Head of caudate nucleus (tissue), 42 donors: ENCODE measurements at places on chromosomes 4 and X.

DNA sequence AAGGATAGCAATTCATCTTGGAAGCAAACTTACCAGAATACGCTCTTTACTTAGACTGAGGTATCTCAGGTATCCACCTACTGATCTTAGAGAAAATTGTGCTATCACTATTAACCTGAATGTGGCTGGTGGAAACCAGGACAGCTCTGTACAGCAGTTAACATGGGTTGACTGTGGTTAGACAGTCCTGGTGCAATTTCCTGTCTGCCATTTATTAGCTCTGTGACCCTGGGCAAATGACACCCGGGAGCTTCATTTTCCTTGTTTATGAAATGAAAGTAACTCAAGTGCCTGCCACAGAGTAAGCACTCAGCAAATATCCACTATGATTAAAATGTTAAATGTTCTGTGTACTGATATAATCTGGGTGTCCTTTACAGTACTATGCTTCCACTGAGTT lies 60.0 kb downstream of the SMC1A start:
- DNase-seq: no peak

DNA sequence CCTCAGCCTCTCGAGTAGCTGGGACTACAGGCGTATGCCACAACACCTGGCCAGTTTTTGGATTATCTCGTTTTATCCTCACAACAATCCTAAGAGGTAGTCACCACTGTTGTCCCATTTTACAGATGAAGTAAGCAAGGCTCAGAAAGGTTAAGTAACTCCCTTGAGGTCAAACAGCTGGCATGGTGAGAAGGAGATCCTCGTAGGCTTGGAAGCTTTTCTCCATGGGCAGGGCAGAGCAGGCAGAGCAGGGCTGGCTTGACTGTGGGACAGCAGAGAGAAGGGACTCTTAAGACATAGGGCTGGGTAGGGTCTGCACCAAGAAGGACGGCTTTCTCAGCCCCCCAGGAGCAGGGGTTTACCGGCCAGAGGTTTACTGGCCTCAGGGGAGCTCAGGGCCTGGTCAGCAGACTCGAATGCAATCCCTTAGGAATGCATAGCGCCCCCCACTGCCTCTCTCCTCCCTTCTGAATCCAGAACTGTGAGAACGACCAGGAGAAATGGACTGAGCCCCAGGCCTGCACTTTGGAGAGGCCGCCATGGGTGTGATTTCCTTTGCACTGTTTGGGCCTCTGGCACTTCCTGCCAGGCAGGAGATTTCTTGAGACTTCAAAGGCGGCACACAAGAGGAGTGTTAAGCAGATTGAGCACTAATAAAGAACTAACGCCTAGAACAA lies 14.0 kb upstream of the CDKN2AIP start:
- no peak for DNase-seq

DNA sequence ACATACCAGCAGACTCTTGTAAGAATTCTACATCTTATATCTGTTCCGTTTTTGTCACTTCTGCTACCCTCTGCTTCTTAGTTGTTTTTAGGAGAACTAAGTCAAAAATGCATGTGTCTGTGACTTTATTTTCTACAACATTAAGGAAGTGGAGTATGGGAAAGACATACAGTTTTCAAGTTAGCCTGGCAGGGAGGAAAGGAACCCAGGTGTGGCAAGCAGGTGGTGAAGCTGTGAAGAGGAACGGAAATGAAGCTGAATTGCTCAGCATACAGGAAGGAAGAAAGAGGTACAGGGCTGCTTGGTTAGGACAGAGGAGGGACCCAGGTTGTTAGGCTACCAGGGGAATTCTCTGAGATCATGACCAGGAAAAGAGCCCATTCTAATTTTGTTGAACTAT lies 9.4 kb downstream of the GPRIN3 start:
- no peak for DNase-seq

- no peak for DNase-seq
These were observed 25.2 kb upstream of the KIT start for GRCh38 chr4:54632537-54632936.

GRCh38 chr4:169619958-169620879 lies at the start of gene CLCN3:
CLCN3 (plus strand) TSS chr4:169620578; CDS start chr4:169635929, 15,351 bp downstream.
- peak; percentile 97 for DNase-seq

DNA sequence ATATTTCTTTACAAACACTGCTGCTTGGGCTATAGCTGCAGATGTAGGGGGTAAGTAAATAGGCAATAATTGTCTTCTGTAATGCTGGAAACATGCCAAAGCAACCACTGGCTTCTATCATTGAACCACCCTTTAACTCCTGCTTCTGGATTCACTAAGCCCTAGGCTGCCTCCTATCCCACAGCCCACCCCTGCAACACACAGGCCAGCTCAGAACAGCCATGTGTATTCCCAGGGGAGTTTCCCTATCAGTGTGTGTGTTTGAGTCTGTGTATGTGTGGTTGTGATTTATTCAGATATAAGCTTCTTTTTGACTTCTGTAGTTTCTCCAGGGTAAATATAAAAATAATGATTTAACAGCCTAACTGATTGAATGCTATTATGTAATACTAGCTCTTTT lies 291.3 kb downstream of the PCDH10 start:
- DNase-seq: no peak

DNA sequence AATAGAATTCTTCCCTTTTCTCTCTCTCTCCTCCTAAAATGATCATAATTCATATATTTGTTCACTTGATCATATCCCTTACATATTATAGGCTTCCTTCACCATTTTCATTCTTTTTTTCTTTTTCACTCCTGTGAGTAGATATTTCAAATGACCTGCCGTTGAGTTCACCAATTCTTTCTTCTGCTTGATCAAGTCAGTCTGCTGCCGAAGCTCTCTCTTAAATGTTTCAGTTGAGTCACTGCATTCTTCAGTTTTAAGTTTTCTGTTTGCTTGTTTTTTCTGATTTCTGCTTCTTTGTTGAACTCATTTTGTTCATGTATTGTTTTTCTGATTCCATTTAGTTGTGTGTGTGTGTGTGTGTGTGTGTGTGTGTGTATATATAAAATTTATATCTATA lies 354.3 kb downstream of the GPAT3 start:
- DNase-seq: no peak

DNA sequence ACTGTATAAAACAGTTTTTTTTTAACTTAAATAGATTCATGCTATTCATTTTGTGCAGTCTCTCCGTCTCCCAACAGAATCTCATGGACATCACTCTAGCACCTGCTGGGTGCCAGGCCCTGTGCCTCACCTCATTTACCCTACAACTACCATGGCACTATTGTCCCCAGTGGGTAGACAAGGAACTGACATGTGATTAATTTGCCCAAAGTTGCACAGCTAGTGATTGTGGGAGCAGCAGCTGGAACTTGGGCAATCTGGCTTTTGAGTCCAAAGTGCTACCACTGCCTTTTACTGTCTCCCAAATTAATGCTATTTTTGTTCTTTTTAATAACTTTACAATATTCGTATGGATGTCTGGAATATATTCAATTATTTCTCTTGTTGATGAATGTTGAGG lies 11.2 kb upstream of the PGRMC2 start:
- no peak for DNase-seq

DNA sequence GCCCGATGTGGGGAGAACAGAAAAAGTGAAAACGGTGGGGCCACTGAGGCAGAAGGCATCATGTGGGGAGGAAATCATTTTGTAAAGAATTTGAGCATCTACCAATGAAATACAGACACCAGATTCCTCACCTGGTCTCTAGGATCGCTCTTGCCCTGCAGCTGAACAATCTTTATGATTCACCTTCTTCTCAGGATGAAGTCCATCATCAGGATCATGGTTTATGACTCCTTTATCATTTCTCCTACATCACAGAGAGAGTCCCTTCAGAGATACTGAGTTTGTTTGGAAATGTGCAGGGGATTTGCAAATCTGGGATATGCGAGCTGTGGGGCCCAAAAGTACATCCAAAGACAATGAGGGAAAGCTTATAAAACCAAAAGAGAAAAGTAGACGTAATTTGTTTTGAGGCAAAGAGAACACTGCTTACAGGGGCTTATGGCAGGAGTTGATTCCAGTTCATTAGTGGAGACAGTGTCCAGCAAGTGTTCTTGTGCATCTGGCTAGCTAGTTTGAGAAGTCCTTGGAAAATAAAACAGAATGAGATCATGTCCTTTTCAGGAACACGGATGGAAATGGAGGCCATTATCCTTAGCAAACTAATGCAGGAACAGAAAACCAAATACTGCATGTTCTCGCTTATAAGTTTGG lies 15.3 kb upstream of the ANXA5 start:
- DNase-seq: no peak

GRCh38 chrX:130715299-130715698 lies 187.7 kb downstream of the ENOX2 start:
- DNase-seq: no peak

- DNase-seq: no peak
These were observed 56.7 kb downstream of the DOCK11 start for GRCh38 chrX:118552121-118552900.

- DNase-seq: no peak
These were observed 61.5 kb downstream of the PDK3 start for GRCh38 chrX:24526616-24527015.

DNA sequence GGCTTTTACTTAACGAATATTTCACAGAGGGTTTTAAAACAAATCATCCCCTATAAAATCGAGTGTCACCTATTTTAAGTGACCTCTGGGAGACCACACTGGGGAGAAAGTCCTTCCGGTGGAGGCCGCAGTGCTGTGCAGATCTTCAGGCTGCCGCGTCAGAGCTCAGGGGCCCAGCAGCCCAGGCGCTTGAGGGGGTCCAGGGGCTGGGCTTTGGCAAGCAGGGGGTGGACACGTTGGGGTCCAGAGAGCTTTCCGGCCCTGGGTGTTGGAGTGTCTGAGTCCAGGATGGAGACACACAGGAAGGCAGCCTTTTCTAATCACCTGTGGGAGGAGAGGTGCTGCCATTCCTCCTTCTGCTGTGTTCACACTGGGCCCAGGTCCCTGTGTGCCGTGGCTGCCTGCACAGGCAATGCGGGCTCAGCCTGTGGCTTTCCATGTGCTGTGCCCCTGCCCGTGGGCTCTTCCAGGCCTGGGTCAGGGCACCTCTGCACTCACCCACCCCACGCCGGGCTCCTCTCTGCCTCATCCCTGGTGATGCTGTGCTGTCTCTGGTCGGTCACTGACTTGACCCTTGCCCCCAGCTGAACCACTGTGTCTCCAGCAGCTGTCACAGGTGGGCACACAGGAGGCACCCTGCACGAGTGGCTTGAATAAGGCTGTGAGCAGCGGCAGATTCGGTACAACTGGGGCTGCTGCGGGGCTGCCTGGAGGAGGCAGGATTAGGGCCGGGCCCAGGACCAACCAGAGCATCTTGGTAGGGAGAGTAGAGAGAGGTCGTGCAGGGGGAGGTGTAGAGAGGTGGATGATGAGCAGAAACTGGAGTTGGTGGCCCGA lies 10.0 kb downstream of the HTRA3 start:
- DNase-seq: no peak

- no peak for DNase-seq
These were observed 187.1 kb upstream of the C1QTNF7 start for GRCh38 chr4:15240764-15241163.

GRCh38 chr4:78024576-78025091 lies 32.5 kb upstream of the FRAS1 start:
- no peak for DNase-seq

GRCh38 chr4:8391972-8392371 lies 48.6 kb downstream of the ACOX3 start:
- DNase-seq: peak; percentile 41

GRCh38 chrX:48936429-48937053 lies 17.7 kb upstream of the PIM2 start:
- no peak for DNase-seq

DNA sequence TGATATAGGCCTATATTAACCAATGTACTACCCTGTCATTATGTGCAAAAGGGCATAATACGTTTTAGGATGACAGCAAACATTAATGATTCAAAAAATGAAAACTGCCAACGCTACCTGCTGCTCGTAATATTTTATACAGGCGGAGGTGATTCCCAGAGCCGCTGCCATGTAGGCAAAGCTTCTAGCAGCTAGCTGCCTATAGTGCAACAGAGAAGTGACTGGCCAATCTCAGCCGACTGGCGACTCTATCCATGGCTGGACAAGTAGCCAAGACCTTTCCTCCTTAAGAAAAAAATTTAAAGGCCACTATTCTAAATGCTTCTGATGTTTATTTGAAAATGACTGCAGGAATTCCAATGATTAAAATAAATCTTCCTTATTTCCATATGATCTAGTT lies 1.9 kb downstream of the PPARGC1A start:
- DNase-seq: no peak

DNA sequence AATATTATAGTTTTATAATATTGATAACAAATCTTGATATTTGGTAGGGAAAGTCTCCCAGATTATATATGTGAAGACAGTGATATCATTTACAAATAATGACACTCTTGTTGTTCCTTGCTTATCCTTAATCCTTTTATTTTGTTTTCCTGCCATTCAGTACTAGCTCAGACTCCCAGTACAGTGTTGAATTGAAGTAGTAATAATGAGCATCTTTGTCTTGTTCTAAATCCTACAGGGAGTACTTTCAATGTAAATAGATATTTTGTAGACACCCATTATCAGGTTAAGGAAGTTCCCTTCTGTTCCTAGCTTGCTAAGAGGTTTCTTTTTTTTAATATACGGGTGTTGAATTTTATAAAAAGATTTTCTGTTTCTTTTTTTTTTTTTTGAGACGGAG lies 33.0 kb downstream of the WWC2 start:
- DNase-seq: no peak

GRCh38 chr4:148016063-148016637 lies 284.3 kb downstream of the ARHGAP10 start:
- DNase-seq: no peak

DNA sequence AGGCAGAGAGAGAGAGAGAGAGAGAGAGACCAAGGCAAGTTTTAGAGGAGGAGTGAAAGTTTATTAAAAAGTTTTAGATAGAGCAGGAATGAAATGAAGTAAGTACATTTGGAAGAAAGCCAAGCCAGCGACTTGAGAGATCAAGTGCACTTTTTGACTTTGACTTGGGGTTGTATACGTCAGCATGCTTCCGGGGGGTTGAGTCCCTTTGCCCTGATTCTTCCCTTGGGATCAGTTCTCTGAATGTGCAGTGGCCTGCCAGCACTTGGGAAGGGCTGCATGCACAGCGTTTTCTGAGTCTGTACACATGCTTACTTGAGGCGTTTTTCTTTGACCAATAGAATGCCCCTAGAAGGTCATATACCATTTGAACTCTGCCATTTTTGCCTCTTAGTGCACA lies 400.5 kb downstream of the PDGFC start:
- DNase-seq: no peak
